ENCODE measurements at places on chromosomes 7 and 10.

DNA sequence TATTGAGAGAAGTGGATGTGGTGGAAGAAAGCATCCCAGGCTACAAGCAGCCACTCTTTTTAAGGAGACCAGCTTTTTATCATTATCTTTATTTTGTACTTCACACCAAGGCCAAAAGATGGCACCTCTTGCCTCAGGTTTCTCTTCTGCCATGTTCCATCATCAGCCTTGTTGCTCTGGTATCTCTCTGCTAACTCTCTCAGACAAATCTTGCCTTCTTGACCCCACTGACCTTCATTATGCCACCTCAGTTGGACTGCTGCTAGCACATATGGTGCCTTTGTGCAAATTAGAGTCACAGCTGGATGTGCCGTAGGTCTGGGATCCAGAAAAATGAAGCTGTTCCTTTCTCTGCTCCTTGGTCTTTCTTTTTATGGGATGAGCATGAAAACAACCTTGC, 47.1 kb upstream of the DYNC1I1 start:
- DNase-seq, result no peak

DNA sequence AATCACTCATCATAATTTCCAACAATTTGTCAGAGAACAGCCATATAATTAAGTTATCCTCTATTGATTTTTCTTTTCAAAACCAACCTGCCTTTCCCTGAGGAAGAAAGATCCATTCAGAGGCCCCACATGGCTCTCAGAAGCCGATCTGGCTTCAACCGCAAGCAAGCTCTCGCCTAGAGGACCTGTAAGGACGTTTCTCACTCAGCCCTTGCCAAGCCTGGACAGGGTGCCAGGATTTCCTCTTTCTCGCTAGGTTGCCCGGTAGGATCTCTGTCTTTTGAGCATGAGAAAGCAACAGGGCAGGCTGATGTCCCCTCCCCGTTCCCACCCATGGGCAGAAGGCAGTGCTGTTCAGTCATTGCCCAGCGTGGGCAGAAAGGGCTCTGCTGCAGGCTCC, 13.0 kb downstream of the AIFM2 start:
- DNase-seq, result no peak

DNA sequence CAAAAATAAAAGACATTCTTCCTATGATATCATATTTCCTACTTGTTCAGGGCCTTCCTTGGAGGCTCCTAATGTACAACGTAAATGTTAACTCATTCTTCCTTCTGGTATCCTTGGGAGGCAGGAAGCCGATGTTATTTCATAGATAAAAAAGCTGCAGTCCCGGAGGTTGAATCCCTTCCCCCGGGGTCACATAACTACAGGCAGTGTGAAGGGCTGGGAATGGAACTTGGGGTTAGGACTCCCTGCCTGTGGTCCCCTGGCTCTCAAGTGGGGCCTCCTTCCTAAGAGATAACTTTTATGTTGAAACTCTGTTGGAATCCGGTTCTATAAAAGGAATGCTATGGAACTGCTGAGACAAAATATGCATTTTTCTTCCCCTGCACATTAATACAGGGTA, 14.9 kb upstream of the CCDC3 start:
- no peak for DNase-seq

DNA sequence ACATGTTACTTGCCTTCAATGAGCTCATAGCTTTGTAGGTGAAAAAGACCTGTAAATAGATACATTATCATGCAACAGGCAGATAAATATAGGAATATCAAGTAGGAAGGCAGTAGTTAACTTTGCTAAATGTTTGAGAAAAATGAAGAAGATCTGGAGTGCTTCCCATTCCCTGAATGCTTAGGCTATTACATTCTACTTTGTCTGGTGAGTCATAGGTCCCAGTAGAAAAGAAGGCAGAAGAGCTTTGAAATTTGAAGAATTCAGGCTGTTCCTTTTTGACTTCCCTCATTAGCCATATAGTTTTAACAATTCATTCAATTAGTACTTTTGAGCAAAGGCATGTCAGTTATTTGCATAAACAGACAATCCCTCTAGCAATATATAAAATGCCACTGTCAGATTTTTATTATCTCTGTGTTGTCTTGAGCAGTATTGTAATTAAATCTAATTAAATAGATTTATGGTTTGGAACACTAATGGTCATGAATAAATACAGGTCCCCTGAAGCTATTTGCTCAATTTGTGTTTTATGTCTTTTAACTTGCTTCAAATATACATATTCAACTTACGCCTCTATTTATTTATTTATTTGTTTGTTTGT, 875.0 kb downstream of the REEP3 start:
- DNase-seq, result no peak

DNA sequence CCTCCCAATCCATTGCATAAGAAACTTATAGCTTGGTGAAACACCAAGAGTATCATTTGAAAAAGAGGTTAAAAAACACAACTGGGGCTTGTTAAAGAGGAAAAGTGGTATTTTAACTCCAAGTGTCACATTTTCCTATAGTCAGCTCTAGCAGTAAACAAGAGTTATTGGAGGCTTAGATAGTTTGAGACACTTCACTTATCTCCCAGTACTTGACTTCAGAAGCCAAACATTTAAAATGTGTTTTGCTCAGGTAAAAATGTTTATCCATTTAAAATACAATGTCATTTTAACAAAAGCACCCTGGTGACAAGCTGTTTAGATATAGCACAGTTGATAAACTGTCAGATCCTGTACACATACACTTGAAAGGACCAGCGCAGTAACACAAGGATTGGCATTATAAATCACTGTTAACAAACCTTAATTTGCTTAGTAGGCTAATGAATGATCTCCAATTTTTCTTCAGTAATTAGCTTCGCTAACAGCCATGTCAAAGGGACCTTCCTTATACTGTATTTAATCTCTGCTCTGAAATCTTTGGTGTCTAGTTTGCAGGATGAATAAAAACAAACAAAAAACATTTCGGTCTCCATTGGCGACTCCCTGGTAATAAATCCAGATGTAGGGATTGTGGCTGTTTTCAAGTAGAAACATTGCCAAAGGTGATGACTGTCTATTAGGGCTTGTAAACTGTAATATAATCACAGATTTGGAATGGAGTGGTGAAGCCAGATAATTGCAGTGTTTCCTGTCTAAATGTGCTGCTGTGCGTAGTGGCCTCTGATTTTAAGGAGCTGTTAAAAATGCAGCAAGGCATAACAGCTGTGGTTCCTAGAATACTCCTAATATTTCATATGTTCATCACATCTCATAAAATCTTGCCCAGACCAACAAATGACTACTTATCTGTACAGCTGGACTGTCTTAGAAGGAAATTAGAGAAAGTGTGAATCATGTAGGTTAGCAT, 545.1 kb downstream of the AUTS2 start:
- DNase-seq, result peak; percentile 25

DNA sequence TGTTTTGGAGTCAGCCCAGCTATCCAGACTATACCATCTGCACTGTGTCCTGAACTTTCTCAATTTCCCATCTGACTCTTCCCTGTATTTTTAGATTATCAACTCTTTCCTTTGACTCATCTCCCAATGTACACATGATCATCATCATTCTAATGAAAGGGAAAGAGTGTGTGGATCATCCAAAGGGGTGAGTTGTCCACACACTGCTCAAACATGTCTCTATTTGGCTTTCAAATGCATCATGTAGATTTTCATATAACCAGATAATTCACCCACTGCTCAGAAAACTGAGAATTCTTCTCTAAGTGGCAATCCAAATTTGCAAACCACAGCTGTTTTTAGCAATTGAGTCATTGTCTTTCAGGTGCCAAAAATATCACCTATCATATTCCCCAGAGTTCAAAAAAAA, 190.2 kb upstream of the HPS1 start:
- DNase-seq, result no peak

DNA sequence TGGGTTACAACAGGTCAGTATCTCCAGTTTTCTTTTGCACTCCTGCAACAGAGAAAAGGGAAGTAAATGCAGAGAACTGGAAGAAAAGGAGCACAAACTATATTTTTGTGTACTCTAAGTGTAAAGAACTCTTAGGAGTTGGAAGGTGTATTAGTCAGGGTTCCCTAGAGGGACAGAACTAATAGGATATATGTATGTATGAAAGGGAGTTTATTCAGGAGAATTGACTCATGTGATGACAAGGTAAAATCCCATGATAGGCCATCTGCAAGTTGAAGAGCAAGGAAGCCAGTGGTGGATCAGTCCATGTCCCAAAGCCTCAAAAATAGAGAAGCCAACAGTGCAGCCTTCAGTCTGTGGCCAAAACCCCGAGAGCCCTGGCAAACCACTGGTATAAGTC, 22.6 kb upstream of the RAB18 start:
- no peak for DNase-seq

- no peak for DNase-seq
Observed at GRCh38 chr7:28524978-28525377, 112.7 kb downstream of the CREB5 start.

- DNase-seq, result no peak
Observed at GRCh38 chr7:2774935-2775334, 69.2 kb downstream of the GNA12 start.

DNA sequence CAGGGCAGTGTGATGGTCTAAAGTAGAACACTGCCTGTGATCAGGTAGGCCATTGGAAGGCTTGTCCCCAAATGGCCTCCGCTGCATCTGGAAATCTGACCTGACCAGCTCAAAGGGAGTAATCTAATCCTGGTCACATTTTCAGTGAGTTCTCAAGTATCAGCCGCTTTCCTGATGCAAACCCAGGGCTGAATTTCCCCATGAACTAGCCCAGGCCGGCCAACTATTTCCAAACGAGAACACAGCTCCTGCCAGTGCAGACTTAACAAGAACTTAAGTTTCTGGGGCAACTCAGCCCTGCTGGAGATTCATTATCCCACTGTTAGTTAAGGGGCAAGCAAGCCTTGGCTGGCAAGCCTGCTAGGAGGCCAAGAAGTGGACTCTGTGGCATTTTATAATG, 59.6 kb upstream of the FAM180A start:
- DNase-seq, result peak; percentile 40

DNA sequence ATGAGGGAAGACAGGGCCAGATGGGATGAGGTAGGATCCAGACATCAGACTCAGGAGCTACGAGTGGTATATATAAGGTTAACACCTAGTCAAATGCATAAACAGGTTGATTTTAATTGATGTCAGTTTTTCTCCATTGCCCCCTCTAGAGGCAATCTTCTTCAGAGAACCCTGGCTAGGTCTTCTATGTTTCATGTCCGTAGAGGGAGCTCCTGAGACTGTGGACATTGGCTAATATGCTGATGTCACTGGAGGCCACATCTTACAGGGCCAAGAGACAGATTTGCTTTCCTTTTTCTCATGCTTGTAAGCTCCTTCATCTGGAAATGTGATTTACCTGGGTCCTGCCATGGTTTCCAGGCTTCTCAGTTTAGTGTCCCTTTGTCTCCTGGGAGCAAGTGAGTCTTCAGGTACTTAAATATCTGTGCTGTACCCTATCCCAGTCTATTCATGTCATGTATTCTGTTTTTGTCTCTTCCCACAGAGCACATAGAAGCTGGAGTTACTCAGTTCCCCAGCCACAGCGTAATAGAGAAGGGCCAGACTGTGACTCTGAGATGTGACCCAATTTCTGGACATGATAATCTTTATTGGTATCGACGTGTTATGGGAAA, 161.6 kb upstream of the PRSS1 start:
- no peak for DNase-seq

DNA sequence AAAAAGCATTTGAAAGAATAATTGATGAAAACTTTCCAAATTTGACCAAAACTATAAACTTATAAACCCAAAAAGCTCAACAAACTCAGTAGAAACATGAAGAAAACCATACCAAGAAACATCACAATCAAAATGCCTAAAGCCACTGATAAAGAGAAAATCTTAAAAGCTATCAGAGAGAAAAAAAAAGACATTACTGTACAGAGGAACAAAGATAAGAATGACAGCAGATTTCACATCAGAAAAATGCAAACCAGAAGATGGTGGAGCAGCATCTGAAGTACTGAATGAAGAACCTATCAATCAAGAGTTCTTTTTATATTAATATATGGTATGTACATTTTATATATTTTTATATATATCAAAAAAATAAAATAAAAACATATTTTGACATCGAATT, 2.4 kb upstream of the GPAM start:
- no peak for DNase-seq

GRCh38 chr7:105802604-105803428, 73.6 kb downstream of the ATXN7L1 start:
- DNase-seq, result no peak

DNA sequence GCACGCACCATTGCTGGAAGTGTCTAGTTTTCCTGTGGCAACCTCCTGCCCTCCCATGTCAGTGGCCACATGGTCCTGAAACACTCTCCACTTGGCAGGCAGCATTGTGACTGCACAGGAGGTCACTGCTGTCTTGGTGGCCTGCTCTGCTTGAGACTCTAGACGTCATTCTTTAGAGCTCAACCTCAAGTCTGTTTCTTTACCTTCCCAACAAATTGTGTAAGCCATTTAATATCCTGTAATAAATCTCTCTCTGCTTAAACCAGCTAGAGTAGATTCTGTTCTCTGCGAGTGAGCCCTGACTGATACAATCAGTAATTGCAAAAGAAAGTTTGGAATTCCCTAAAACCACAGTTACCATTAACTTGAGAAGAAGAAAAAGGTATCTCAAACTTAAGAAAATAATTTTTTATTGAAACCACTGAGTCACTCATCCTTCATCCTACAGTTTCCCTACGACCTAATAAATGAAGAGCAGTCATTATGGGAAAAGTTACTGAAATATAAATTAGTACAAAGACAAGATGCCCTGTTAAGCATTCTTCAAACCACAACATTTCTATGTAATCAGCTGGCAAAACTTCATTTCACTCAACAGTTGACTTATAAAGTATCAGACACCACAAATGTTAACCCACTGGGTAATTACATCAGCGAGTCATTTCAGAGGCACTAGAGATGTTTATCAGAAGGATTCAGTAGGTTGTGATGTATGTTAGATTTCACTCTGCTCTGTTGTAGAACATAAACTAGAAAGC, 18.0 kb downstream of the SLC25A13 start:
- no peak for DNase-seq

DNA sequence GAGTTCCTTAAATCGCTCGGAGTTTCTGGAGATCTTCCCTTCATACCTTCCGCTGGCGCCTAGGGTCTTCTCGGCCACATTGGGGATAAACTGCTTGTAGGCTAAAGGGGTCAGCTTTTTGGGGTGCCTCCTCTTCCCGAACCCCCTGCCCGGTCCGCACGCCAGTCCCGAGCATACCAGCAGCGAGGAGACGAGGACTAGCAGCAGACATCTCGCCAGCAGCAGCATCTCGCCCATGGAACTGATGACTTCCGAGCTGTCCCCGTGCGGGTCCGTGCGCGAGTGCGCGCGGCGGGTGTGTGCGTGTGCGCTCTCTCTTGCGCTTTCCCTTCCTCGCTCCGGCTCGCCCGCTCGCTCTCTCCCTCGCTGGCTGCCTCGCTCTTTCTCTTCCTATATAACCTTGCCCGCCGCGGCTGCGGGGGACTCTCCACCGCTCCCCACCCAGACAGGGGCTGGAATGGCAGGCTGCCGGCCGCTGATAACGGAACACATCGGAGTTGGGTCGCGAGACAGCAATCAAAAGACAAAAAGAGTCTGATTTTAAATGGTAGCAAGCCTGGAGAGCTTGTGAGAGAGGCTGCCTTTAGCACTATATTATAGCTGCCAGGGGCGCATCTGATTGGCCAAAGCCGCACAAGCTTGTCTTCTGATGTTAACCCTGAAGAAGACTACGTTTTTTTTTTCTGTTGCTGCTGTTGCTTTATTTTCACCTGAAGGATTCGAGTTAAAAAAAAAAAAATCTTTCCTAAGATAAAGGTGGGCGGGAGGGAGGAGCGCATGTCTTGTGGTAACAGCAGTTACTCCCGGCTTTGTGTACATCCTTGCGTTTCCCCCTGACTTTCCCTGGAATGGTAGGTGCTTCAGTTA, at the start of gene SHH:
SHH (minus strand) TSS at position 569 of the 867 bp plus-strand sequence; CDS start at position 228, 341 bp downstream.
- DNase-seq, result peak; percentile 75

Data from kidney (tissue), 22 donors.